ENCODE measurements at places on chromosomes 16 and 17. TPM values are rescaled to one million over a fixed set of nuclear protein-coding genes. Genes with fewer than 3 reads are reported as not detected.

DNA sequence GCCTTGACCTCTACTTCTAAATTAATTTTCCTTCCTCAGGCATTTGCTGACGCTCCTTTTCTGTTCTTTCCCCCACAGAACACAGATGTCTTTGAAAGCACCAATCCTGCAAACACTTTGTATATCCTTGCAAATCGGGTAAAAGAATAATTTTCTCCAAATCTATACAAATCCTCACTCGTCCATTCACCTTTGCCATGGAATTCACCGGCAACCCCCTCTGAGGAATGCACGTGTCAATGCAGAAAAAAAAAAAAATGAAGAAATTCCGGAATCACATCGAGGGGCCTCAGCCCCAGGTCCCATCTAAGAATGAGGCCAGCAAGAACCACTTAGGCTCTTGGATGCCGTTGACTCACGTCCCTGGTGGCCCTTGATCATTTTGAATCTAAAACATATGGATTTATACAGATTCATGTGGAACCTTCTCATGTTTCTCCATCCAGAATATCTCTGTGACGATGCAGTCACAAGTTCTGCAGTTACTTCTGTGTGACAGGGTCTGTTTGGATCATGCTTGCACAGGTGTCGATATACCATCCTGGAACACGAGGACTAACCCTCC, 136.9 kb downstream of the RBFOX3 start:
- H3K27ac ChIP-seq: no peak overlapping the region
- DNase-seq: no peak
- H3K36me3 ChIP-seq: no peaks in the 10 kb centered on the region
- H3K4me1 ChIP-seq: no peaks in the 10 kb centered on the region

DNA sequence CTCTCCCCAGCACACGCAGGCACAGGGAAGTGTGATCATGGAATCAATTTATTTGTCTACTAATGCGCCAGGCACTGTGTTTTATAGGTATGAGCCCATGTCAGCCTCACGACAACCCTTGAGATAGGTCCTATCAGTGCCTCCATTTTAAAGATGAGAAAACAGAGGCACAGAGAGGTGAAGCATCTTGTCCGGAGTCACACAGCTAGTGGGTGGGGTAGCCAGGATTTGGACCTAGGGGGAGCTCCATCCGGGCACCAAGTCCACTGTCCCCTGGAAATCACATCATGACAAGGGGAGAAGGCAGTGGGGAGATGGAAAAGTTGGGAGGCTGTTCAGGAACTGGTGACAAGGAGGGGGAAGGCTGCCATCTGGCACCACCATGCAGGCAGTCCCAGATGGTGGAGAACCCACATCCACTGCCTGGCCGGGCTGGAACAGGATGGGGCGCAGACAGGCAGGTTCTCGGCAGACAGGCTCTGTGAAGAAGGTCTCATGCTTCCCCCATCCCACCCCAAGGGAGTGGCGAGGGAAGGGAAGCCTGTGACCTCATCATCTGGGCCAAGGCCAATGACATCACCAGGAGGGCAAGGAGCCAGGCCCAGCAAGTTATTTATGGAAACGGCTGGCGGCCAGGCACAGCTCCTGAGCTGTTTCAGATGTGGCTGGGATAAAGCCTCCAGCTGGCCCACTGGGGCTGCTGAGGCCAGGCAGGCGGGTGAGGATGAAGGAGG, 126.0 kb upstream of the SDK2 start:
- H3K27ac ChIP-seq: no peak overlapping the region
- peak; percentile 32 for DNase-seq
- H3K4me1 ChIP-seq: no peaks in the 10 kb centered on the region
- no peaks in the 10 kb centered on the region for H3K36me3 ChIP-seq

The SEZ6L2 gene
- 13.8 TPM for total RNA-seq

DNA sequence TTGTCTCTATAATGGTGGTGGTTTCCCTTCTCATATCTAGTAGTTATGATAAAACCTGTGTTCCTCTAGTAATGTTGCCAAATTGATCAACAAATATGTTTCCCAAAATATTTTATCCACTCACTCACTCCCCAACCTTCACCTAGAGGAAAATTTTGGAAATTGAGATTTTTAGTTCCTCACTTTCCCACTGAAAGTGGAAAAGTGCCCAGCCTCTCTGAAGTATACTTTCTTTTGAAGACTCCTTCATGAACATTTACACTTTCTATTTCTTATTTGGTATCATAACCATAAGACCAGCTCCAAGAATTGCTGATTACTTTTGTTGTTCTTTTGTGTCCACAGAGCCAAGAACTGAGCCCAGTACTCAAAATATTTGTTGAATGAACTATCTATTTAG, 5.1 kb upstream of the CENPV start:
- H3K36me3 ChIP-seq: no peaks in the 10 kb centered on the region
- H3K27me3 ChIP-seq: no peaks in the 10 kb centered on the region

- no peaks in the 10 kb centered on the region for H3K36me3 ChIP-seq
- no peak for DNase-seq
- H3K4me3 ChIP-seq: no peak overlapping the region
- H3K27me3 ChIP-seq: no peaks in the 10 kb centered on the region
- no peaks in the 10 kb centered on the region for H3K4me1 ChIP-seq
- no peak overlapping the region for H3K27ac ChIP-seq
Measured at GRCh38 chr17:6981426-6981825, 14.4 kb upstream of the ALOX12 start.

DNA sequence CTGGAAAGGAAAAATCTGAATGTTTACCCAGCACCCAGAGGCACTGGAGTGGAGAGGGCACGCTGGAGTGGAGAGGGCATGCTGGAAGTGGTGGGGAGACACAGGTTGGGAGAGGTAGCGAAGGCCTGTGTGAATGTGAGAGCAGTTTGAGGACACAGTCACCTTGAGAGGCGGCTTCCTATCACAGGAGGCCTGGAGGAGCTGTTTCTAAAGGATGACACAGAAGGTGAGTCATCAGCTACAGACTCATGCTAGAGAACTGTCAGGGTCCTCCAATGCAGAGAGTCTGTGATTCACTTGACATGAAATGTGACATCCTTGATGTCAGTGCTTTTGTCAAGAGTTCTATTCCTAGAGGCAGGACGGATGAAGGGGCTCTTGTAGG, 13.8 kb downstream of the CTRL start:
- H3K27me3 ChIP-seq: no peaks in the 10 kb centered on the region
- no peak overlapping the region for H3K27ac ChIP-seq
- DNase-seq: peak; percentile 46
- peaks cover 13% of the 10 kb centered on the region for H3K4me1 ChIP-seq

The CDRT15L2 gene
- total RNA-seq: not detected

Measured in SJSA1 (cell line).